Left ventricle myocardium inferior (tissue), 1 donor: ENCODE measurements at places on chromosomes 6 and 20.

- DNase-seq, result peak; percentile 39
These were observed 9.7 kb downstream of the TRMT11 start for GRCh38 chr6:125995972-125996580.

GRCh38 chr20:53040693-53041589, 68.8 kb downstream of the TSHZ2 start:
- no peak for DNase-seq

DNA sequence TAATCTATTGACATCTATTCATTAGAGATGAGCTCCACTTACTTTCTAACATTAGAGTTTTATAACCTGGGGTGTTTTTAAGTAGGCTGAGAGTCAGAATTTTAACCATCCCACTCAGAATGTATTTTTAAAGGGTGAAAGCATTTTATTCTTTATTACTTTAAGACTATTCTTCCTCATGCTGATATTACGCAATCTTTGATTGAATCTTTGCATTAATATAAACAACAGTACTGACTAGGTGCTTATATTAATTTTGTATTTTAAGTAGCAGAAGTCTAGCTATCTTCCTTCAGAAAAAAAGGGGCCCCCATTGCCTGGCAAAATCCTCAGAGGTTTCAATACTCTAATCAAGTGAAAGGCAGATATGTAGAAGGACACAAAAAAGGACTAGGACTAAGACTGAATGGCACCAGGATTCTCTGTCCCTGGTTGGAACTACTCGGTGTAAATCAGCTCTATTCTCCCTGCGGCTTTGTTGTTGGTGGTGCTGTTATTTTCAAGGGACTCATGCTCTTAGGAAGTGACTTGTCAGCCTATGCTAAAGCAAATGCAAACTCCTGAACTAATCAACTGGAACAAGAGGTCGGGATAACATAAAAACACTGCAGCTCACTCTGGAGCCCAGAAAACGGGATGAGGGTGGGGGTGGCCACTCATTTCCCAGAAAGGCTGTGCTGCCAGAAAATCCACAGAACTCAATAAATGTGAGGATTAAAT, 1324.4 kb downstream of the GRIK2 start:
- DNase-seq, result no peak

GRCh38 chr20:44586289-44586911, 4.0 kb downstream of the PKIG start:
- no peak for DNase-seq

- DNase-seq, result no peak
These were observed 559.5 kb downstream of the UTRN start for GRCh38 chr6:144844596-144844995.

DNA sequence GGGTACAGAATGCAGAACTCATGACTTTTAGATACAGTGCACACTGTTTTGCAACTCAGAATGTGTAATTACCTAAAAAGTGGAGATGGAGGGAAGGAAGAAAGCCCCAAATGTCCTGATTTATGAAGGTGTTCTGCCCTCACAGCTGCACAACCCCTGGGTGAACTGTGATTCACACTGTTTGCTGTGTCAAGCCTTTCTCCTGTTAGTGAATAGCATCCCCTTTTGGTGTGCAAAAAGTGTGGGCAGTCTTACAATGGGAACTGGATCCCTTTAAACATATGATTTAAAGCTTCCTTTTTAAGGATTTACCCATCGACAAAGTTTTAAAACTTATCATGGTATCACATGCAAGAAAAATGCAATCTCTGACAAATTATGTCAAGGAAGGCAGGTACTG, 633.4 kb upstream of the EPHA7 start:
- DNase-seq, result no peak

DNA sequence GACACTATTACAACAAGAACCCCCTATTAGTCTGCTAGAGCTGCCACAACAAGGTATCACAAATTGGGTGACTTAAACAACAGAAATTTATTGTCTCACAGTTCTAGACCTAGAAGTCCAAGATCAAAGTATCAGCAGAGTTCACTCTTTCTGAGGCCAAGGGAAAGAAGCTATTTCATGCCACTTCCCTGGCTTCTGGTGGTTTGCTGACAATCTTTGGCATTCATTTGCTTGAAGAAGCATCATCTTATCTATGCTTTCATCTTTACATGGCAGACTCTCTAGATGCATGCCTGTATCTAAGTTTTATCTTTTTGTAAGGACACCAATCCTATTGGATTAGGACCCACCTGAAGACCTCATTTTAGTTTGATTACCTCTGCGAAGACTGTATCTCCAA, 296.8 kb upstream of the MARCKS start:
- DNase-seq, result no peak

DNA sequence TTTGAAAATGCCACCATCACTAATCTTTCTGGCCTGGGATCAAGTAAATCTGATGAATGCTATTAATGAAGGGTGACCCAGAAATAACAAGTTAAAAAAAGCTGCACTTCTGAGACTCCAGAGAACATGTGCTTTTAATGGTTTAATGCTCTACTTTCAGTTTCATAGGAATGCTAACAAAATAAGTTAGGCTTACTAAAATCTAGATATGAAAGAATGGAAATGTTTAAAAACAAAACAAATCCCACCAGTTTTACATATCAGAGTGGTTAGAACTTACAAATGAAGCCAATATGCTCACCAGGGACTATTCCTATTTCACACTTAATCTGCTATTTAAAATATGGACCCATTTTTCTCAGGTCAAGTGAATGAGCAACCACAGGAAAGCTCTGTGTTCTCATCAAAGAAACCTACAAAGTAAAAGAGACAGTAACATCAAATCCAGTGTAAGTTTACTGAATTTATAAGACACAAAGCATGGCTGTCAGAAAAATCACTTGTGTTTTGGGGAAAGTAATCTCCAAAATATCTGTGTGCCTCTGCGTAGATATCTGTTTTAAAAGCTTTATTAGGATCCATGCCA, 40.3 kb downstream of the FYN start:
- DNase-seq, result no peak

- no peak for DNase-seq
These were observed 23.4 kb downstream of the DNPH1 start for GRCh38 chr6:43205849-43206248.

GRCh38 chr20:9507544-9508239, 6.7 kb upstream of the LAMP5 start:
- DNase-seq, result no peak

DNA sequence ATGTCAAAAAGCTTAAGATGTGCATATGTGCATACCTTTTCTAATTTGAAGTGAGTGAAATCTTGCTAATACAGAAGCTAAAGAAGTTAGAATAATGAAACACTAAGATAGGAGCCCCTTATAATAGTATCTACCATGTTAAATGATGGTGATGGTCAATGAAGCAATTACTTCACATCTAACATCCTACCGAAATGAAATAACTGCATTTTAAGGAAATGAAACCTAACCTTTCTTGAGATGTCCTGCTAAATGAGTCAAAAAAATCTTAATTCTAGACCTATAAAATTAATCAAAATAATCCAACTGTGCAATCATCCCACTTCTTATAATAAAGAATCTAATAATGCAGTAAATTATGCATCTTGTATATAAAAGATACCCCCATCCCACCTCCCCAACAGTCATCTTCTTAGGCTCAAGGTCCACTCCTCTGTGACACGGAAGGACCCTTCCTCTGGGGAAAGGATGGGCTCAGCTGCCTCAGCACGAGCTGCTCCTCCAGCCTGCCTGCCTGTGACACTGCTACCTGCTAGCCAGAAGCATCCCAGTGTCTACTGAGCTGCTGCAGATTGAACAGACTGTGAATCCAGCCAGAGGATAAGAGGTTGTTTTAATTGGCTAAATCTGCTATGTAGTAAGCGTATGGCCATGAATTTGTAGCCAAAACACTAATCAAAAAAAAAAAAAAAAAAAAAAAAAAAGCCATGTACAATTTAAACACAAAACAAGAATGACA, 129.6 kb upstream of the BEND3 start:
- DNase-seq, result no peak

DNA sequence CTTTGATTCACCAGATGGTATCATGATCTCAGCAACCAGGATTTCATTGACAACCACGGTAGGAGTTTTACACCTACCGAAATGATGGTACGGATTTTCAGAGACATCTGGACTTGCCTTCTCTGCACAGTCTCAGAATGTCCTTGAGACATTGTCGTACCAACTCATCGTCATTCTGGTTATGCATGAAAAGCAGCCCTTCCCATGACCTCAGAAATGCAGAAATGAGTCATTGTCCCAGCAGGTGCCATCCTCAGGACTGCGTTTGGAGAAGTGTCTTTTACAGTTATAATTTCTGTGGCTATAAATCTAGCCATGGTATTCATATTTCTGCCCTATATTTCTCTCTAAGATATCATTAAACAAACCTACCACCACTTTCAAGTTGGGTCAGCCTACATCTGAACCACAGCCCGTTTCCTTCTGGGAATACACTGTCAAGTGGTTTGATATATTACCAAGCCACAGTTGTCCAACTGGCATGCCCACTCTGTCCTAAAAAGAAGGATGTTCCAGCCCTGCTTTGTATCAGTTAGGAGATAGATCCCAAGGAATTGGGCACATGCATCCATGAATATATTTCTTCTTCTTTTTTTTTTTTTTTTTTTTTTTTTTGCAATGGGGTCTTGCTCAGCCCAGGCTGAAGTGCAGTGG, 7.5 kb upstream of the BFSP1 start:
- DNase-seq, result no peak

GRCh38 chr6:152636609-152637295, 410 bp downstream of the SYNE1 start:
- DNase-seq, result peak; percentile 54
